ENCODE measurements at places on chromosomes 5 and 9. TPM values are rescaled to one million over a fixed set of nuclear protein-coding genes. Genes with fewer than 3 reads are reported as not detected.

The CARTPT gene
- polyA plus RNA-seq, result 7.9 TPM

The CD274 gene
- 0.27 TPM for polyA plus RNA-seq

The PCDHGA2 gene
- 7.8 TPM for polyA plus RNA-seq

The FBXO10 gene
- 12.3 TPM for polyA plus RNA-seq

The PCDHGA12 gene
- polyA plus RNA-seq, result 3.1 TPM

The TBCA gene
- polyA plus RNA-seq, result 305 TPM

The NELFB gene
- polyA plus RNA-seq, result 89.9 TPM

The NME5 gene
- 5.1 TPM for polyA plus RNA-seq

The GFI1B gene
- polyA plus RNA-seq, result not detected

The IFNA13 gene
- polyA plus RNA-seq, result not detected

The ADAMTS12 gene
- polyA plus RNA-seq, result 0.24 TPM

The PCDHB2 gene
- polyA plus RNA-seq, result 37.5 TPM

The FBN2 gene
- polyA plus RNA-seq, result 0.70 TPM

The MATR3 gene
- 162 TPM for polyA plus RNA-seq

The SLC6A7 gene
- polyA plus RNA-seq, result 4.1 TPM

The DMXL1 gene
- 7.6 TPM for polyA plus RNA-seq

The CORO2A gene
- polyA plus RNA-seq, result 4.4 TPM

The SPACA9 gene
- 27.0 TPM for polyA plus RNA-seq

The ARRDC3 gene
- polyA plus RNA-seq, result 16.4 TPM

The NDST1 gene
- polyA plus RNA-seq, result 40.0 TPM

The SOHLH1 gene
- 3.9 TPM for polyA plus RNA-seq

The ARID3C gene
- polyA plus RNA-seq, result not detected

The TEK gene
- polyA plus RNA-seq, result 3.3 TPM

All from brain (organoid and tissue), 16 donors.